ENCODE measurements at places on chromosomes 3 and 15.

GRCh38 chr15:62046078-62046743 lies 14.0 kb downstream of the VPS13C start:
- no peak for DNase-seq

- DNase-seq = no peak
Measured at GRCh38 chr15:65217526-65218482, 6.5 kb upstream of the CILP start.

DNA sequence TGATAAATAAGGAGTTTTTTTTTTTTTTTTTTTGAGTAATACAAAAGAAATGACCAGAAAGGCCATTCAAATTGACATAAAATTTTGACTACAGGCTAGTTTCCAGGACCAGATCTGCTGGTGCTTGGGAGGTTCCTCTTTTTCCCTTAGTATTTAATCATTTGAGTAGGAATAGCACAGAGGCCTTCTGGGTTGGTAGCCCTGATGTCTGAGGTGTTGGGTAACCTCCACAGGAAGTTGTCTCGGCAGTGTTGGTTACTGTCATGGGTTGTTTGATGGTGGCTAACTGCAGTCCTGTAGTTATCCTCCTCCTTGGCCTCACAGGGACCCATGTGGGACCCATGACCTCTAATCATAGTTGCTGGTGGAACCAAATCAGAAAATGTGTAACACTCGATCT lies 91.1 kb downstream of the USP13 start:
- DNase-seq = no peak

DNA sequence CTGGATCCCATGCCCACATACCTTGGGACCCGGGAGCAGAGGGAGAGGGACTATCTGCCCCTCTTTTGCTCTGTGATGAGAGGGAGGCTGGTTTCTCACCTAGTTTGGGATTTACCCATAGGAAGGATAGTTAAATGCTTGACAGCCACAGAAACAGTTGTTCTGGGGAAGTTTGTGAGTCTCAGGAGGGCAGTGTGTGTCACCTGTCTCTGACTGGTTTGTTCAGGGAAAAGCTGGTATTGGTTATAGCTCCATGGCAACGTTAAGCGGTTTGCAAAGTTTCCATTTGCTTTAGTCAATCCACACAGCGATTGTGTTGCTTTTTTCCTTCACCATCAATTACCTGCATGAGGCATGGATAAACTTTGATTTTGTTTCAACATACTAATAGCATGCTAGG lies 3.7 kb upstream of the TMED3 start:
- no peak for DNase-seq

All from fibroblast of skin of right biceps (primary cell).